Naive thymus-derived CD8-positive, alpha-beta T cell (primary cell): ENCODE measurements at places on chromosomes 2 and 18. TPM values are rescaled to one million over a fixed set of nuclear protein-coding genes. Genes with fewer than 3 reads are reported as not detected.

- H3K27ac ChIP-seq: no peak overlapping the region
- no peak overlapping the region for H3K4me3 ChIP-seq
- peaks cover 3% of the 10 kb centered on the region for H3K36me3 ChIP-seq
- H3K4me1 ChIP-seq: no peaks in the 10 kb centered on the region
- peak; percentile 11 for DNase-seq
Measured at GRCh38 chr18:11872479-11873136, 21.4 kb downstream of the CHMP1B start.

DNA sequence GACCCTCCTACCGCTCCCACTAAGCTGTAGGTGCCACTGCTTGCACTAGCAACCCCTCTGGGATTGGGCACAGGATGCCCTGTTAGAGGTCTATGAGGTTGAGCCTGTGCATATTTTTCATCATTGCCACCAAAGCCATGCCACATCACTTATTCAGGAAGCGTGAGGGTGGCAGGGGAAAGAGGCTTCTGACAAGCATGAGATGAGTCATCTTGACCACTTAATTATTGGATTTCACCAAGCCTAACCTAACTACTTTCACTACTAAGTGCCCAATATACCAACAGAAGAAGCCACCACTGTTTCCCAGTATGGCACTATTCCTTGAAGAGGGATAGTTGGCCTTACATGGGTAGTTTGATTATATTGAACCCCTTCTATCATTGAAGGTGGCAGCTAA lies 181.3 kb upstream of the EPHA4 start:
- H3K27me3 ChIP-seq: no peaks in the 10 kb centered on the region
- H3K27ac ChIP-seq: no peak overlapping the region
- no peaks in the 10 kb centered on the region for H3K4me1 ChIP-seq
- peaks cover 2% of the 10 kb centered on the region for H3K36me3 ChIP-seq

DNA sequence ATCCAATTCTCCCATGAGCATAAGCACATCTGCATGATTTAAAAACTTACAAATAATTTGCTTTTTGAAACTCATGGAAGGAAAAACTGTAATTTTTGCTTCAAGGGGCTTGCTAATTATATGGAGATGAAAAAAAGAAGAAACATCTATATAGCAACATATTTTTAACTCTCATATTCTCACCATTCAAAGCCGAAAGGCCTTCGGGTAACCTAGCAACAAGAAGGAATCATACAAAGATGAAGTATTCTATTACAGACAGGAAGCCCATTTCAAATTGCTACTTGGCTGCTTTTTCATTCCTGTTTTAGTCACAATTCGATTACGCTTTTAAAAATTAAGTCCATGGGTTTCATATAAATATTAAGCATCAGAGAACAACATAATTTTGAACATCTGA lies 39.2 kb upstream of the RNU4ATAC start:
- DNase-seq: no peak
- peaks cover 26% of the 10 kb centered on the region for H3K4me1 ChIP-seq
- H3K27me3 ChIP-seq: no peaks in the 10 kb centered on the region

The ASNSD1 gene
- total RNA-seq: 55.7 TPM

GRCh38 chr2:86201671-86202335 lies 2.5 kb downstream of the MRPL35 start:
- H3K27me3 ChIP-seq: no peaks in the 10 kb centered on the region
- no peak for DNase-seq
- peaks cover 52% of the 10 kb centered on the region for H3K4me1 ChIP-seq
- peak overlapping the region; percentile 20 for H3K4me3 ChIP-seq
